Caco-2 (cell line): ENCODE measurements at places on chromosomes 12 and 14. TPM values are rescaled to one million over a fixed set of nuclear protein-coding genes. Genes with fewer than 3 reads are reported as not detected.
A peak's percentile ranks its signal among the peaks of the same experiment; 100 is the strongest.

GRCh38 chr14:68747393-68747792, 45.5 kb downstream of the ZFP36L1 start:
- H3K36me3 ChIP-seq: no peaks in the 10 kb centered on the region
- peak overlapping the region; percentile 34 for H3K27ac ChIP-seq
- peaks cover 21% of the 10 kb centered on the region for H3K4me1 ChIP-seq
- DNase-seq: peak; percentile 62
- no peaks in the 10 kb centered on the region for H3K27me3 ChIP-seq
- H3K4me3 ChIP-seq: no peak overlapping the region

Gene NTN4
- 54.1 and 55.0 TPM in 2 replicates for total RNA-seq

GRCh38 chr14:99509871-99510555, 28.8 kb downstream of the CCNK start:
- no peaks in the 10 kb centered on the region for H3K4me1 ChIP-seq
- DNase-seq: no peak
- no peaks in the 10 kb centered on the region for H3K27me3 ChIP-seq
- H3K27ac ChIP-seq: peak overlapping the region; percentile 59

GRCh38 chr14:96173636-96174475, 30.8 kb upstream of the BDKRB2 start:
- no peaks in the 10 kb centered on the region for H3K36me3 ChIP-seq

DNA sequence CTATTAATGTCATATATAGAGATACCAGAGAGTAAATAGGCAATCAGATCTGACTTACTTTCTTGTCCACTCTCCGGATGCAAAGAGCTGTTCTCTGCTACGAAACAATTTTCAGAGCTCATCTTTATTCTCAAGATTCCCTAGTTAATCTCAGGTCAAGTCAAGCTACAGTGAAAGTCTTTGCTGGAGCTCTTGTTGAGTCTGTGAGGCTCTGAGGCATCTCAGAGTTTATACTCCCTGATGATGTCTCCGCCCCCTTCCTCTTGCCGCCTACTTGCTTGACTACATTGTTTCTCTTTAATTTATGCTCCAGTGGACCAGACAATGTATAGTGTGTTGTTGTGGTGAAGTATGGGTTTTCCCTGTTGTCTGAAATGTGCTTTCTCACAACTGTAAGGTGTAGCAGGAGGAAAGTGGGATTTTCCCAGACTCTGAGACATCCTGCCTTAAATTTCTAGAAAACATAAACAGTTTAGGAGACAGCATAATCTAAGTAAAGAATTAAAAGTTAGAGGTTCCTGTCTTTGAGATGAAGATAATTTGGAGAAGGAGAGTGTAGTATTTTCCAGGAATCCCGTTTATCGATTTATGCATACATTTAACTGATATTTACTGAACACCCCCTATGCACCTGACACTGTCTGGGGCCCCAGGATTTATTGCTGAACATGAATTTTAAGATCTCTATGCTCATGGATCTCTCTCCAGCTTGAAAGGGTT, at the start of gene CD69:
Gene CD69, minus strand, starts transcription at position 203 of the 720 bp plus-strand sequence. Its CDS starts 81 bp downstream, at position 122.
- H3K27ac ChIP-seq: no peak within 1 kb of the TSS
- no peaks in the 10 kb centered on the region for H3K36me3 ChIP-seq
- DNase-seq: no peak
- no peaks in the 10 kb centered on the region for H3K4me1 ChIP-seq
- no peaks in the 10 kb centered on the region for H3K27me3 ChIP-seq

- DNase-seq: peak; percentile 70
- H3K36me3 ChIP-seq: no peaks in the 10 kb centered on the region
- H3K4me1 ChIP-seq: peaks cover 92% of the 10 kb centered on the region
- H3K27me3 ChIP-seq: no peaks in the 10 kb centered on the region
- no peak overlapping the region for H3K4me3 ChIP-seq
These were observed 27.1 kb downstream of the DAD1 start for GRCh38 chr14:22561661-22562579.

GRCh38 chr12:101564912-101565311, 29.9 kb upstream of the MYBPC1 start:
- DNase-seq: no peak
- no peak overlapping the region for H3K4me3 ChIP-seq
- no peaks in the 10 kb centered on the region for H3K27me3 ChIP-seq
- H3K4me1 ChIP-seq: no peaks in the 10 kb centered on the region

Gene CSRP2
- total RNA-seq: 22.2 and 27.9 TPM in 2 replicates

GRCh38 chr14:68541178-68541896, 251.5 kb downstream of the ZFP36L1 start:
- DNase-seq: no peak
- H3K4me3 ChIP-seq: no peak overlapping the region

Gene LUM
- total RNA-seq: 4.5 and 7.0 TPM in 2 replicates

GRCh38 chr12:113235976-113236375, 14.7 kb downstream of the TPCN1 start:
- peaks cover 54% of the 10 kb centered on the region for H3K4me1 ChIP-seq
- no peak overlapping the region for H3K4me3 ChIP-seq
- peaks cover 14% of the 10 kb centered on the region for H3K36me3 ChIP-seq

- H3K36me3 ChIP-seq: no peaks in the 10 kb centered on the region
- no peak overlapping the region for H3K4me3 ChIP-seq
- no peak for DNase-seq
- H3K4me1 ChIP-seq: peaks cover 12% of the 10 kb centered on the region; the same call in 1 of the 2 replicates
These were observed 9.0 kb upstream of the MLEC start for GRCh38 chr12:120677765-120678473.

DNA sequence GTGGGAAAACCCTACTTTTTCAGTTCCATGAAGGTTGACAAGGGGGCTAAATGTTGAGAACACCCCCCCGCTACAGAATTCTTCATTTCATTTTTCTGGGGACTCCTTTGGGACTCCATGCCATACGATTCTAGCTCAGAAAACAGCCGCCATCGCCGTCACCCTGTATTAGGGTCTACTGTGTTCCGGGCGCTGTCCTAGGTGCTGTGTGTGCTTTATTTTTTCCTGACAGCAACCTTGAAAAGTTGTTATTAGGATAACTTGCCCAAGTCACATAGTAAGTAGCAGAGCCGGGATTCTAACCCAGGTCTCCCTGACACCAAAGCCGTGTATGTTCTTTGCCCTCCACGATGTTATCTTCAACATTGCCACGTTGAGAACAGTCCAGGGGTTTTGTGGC, 55.1 kb downstream of the IQSEC3 start:
- no peak overlapping the region for H3K4me3 ChIP-seq
- DNase-seq: no peak
- H3K27ac ChIP-seq: no peak overlapping the region
- H3K36me3 ChIP-seq: no peaks in the 10 kb centered on the region

DNA sequence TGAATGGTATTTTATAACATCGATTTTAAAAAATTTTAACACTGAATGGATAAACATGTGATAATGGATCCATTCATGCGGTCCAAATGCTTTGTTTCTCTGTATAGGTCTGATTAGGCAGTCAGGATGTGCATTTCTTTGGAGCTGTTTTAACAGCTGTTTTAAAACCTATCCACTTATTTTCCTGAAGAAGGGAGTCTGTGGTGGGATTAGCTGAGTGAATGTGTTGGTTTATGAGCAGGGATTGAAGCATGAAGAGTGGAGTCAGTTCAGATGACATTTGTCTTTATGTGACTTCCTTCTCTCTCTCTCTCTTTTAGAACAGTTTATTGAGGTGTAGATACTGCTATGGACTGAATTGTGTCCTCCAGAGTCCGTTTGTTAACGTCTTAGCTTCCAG, 37.7 kb downstream of the GLT8D2 start:
- DNase-seq: no peak
- H3K36me3 ChIP-seq: no peaks in the 10 kb centered on the region
- no peaks in the 10 kb centered on the region for H3K27me3 ChIP-seq

GRCh38 chr14:68322940-68323620, 469.8 kb downstream of the ZFP36L1 start:
- no peak for DNase-seq
- no peaks in the 10 kb centered on the region for H3K27me3 ChIP-seq

Gene PTPRO
- total RNA-seq: not detected in 2 replicates

DNA sequence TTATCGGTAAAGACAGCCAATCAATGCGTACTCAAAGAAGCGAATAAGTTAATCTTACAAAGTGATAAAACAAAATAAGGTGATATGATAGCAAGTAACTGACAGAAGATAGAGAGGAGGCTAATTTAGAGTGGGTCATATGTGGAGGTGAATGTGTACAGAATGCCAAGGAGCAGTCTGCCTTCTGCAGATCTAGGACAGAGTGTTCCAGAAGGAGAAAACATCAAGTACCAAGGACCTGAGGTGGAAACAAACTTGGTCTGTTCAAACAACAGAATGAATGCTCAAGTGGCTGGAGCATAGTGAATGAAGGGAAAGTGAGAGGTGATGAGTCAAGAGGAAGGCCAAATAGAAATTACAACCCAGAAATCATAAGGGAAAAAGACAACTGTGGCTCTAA, 170.3 kb upstream of the BMP4 start:
- no peak overlapping the region for H3K27ac ChIP-seq
- H3K4me1 ChIP-seq: no peaks in the 10 kb centered on the region
- no peaks in the 10 kb centered on the region for H3K36me3 ChIP-seq
- no peak for DNase-seq

- no peak overlapping the region for H3K27ac ChIP-seq
- no peaks in the 10 kb centered on the region for H3K36me3 ChIP-seq
- H3K27me3 ChIP-seq: no peaks in the 10 kb centered on the region
- no peaks in the 10 kb centered on the region for H3K4me1 ChIP-seq
- no peak for DNase-seq
- H3K4me3 ChIP-seq: no peak overlapping the region
These were observed 77.8 kb downstream of the RIN3 start for GRCh38 chr14:92591346-92591745.

DNA sequence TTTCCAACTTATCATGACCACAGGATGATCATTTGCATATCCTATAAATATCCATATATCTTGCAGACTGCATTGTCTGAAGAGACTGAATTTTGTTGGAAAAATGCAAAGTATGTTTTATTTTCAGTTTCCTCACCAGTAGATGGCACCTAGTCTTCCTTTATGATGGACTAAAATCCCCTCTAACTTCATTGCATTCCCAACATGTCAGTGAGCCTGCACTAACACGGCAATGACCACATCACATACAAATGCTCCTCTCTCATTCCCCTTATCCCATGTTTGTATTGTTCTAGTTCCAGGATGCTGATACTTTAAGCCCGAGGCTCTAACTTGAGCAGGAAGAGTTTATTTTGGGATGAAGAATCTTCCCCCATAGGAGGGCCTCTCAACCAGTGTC, 24.7 kb upstream of the MYBPC1 start:
- H3K4me1 ChIP-seq: no peaks in the 10 kb centered on the region
- no peaks in the 10 kb centered on the region for H3K27me3 ChIP-seq
- DNase-seq: peak; percentile 41
- no peaks in the 10 kb centered on the region for H3K36me3 ChIP-seq
- no peak overlapping the region for H3K4me3 ChIP-seq

DNA sequence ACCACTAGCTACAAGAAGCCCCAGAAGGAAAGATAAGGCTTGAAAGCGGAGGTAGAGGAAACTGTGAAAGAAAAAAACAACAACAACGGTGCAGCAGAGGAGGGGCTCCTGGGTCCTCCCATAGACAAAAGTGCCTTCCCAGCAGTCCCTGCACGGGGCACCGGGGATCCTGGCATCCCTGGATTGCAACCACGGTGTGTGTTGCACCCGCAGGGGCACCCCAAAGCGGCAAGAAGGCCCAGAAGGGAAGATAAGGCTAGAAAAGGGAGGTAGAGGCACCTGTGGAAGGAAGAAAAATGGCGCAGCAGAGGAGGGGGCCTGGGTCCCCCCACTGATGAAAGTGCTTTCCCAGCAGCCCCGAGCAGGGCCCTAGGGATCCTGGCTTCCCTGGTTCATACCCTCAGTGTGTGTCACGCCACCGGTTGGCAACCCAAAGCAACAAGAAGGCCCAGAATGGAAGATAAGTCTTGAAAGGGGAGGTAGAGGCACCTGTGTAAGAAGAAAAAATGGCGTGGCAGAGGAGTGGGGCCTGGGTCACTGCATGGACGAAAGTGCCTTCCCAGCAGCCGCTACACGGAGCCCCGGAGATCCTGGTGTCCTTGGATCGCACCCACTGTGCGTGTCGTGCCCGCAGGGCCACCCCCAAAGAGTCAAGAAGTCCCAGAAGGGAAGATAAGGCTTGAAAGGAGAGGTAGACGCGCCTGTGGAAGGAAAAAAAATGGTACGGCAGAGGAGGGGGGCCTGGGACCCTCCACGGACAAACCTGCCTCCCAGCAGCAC, 281.0 kb downstream of the ALG10 start:
- no peaks in the 10 kb centered on the region for H3K36me3 ChIP-seq
- DNase-seq: no peak
- H3K27ac ChIP-seq: no peak overlapping the region
- no peaks in the 10 kb centered on the region for H3K4me1 ChIP-seq
- H3K4me3 ChIP-seq: no peak overlapping the region

GRCh38 chr14:51938137-51938536, 51.2 kb upstream of the RTRAF start:
- H3K4me3 ChIP-seq: no peak overlapping the region
- H3K4me1 ChIP-seq: no peaks in the 10 kb centered on the region
- no peak overlapping the region for H3K27ac ChIP-seq
- DNase-seq: no peak

DNA sequence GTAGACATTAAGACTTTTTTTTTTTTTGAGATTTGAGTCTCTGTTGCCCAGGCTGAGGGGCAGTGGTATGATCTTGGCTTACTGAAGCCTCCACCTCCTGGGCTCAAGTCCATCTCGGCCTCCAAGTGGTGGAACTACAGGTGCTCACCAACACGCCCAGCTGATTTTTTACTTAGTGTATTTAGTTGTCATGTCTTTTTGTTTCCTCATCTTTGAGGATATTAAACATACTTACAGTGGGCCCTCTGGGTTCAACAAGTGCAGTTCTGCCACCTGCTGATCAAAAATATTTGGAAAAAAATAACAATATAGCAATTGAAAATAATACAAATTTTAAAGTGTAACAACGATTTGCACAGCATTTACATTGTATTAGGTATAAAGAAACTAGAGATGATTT, 4.4 kb upstream of the B4GALNT1 start:
- DNase-seq: no peak
- H3K36me3 ChIP-seq: no peaks in the 10 kb centered on the region
- no peak overlapping the region for H3K4me3 ChIP-seq
- H3K4me1 ChIP-seq: no peaks in the 10 kb centered on the region

DNA sequence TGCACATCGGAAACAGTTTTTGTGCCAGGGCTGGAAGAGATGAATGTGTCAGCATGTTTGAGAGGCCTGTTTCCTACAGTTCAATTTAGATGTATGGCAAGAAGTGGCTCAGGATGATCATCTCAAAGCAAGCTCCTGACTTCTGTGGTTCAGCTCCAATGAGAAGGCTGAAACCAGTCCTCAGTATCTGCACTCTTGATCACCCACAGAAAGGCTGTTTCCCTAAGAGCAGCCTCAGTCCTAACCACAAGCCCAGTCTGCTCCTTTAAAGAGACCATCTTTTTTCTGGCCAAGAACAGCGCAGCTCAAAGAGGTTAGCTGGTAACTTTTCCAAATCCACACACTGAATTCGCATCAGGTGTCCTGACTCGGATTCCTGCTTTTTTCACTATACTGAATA, 19.2 kb downstream of the CSRP2 start:
- no peak for DNase-seq
- H3K4me1 ChIP-seq: no peaks in the 10 kb centered on the region
- H3K27me3 ChIP-seq: no peaks in the 10 kb centered on the region
- H3K36me3 ChIP-seq: no peaks in the 10 kb centered on the region
- no peak overlapping the region for H3K4me3 ChIP-seq

- H3K36me3 ChIP-seq: no peaks in the 10 kb centered on the region
- H3K27me3 ChIP-seq: no peaks in the 10 kb centered on the region
- DNase-seq: no peak
- H3K4me3 ChIP-seq: peak overlapping the region; percentile 78
- H3K27ac ChIP-seq: no peak overlapping the region
- peaks cover 41% of the 10 kb centered on the region for H3K4me1 ChIP-seq
These were observed 839 bp downstream of the SLC38A1 start for GRCh38 chr12:46267825-46268582.
